Skeletal muscle cell (primary cell): ENCODE measurements at places on chromosomes 12 and 14.

GRCh38 chr12:18270958-18271460, 9.7 kb downstream of the PIK3C2G start:
- DNase-seq = no peak

GRCh38 chr14:92754966-92755365, 6.5 kb upstream of the LGMN start:
- DNase-seq = no peak

DNA sequence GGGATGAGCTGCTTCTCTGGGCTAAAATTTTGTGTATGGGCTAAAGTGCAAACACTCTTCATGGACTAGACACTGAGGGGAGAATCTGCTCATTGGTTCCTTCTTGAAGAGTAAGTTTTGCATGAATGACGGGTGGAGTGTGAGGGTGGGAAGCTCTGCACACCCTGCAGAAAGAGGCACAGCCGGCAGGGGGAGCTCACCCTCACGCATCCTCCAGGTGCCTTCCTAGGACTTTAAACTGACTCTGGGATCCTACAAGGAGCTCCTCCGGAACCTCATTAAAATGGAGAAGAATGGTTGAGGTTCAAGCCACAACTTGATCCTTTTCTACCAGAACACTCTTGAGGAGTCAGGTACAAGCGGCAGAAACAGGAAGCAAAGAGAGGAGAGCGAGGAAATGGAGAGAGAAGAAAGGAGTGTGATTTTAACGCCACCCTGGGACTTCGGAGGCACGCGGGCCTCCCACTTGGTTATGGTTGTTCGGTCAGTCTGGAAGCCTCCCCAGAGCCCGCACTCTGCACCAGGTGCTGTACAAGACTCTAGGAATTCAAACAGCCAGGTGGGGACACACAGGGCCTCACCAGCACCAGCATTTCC, 87.5 kb downstream of the SETD3 start:
- no peak for DNase-seq

- no peak for DNase-seq
Observed at GRCh38 chr14:102504328-102504999, 5.1 kb downstream of the ANKRD9 start.

DNA sequence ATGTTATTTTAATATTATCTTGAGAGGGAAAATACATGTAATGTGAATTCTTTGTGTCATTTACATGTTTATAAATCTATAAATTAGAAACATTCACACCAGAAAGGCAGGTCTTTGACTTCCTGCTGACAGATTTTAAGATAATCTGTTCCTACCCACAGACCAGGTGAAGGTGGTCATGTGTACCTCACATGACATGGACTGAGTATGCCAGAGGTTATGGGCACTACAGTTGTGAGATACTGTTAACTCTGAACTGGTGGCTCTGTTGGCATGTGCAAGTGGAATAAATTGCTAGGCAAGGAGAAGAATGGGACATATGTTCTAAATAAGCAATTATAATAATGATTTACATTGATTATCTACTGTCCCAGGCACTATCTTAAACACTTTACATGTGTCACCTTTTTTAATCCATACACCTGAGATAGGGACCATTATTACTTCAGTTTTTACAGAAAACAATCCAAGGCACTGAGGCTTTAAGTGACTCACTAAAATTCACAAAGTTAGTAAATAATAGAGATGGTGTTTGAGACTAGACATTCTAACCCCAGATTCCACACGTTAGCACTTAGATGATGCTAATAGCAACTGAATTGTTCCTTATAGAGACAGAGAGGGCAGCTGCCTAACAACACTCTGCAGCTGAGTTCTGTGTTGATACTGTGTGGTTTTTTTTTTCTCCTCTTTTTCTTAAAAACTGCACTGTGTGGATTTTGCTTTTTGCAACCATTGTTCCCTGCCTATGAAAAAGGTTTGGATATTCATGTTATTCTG, 23.8 kb downstream of the SLC16A7 start:
- DNase-seq = no peak

GRCh38 chr14:62146030-62146429, 383.8 kb downstream of the SNAPC1 start:
- no peak for DNase-seq

- no peak for DNase-seq
Observed at GRCh38 chr14:35695647-35696046, 113.4 kb downstream of the RALGAPA1 start.

GRCh38 chr12:130423136-130423535, 85.4 kb downstream of the PIWIL1 start:
- no peak for DNase-seq
